Stimulated activated CD8-positive, alpha-beta memory T cell treated with anti-CD3 and anti-CD28 coated beads, Interleukin-7, amount 100 ng/mL, for 1 hour (primary cell): ENCODE measurements at places on chromosomes 5 and 9.

- DNase-seq = no peak
Observed at GRCh38 chr9:125835655-125836054, 88.5 kb downstream of the PBX3 start.

DNA sequence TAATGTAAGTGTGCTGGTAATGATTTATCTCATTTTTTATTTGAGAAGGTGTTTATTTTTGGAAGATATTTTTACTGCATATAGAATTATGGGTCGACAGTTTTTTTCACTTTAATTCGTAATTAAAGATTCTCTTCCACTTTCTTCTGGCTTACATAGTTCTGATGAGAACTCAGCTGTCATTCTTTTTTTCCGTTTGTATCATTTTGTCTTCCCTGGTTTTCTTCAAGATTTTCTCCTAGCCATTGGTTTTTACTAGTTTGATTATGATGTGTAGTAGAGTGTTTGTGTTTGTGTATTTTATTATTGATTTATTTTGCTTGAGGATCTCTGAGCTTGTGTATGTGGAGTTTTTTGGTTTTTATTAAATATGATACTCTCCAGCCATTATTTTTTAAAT lies 21.7 kb downstream of the SLF1 start:
- no peak for DNase-seq

GRCh38 chr5:4420177-4420576 lies 720.0 kb upstream of the ADAMTS16 start:
- DNase-seq = no peak

DNA sequence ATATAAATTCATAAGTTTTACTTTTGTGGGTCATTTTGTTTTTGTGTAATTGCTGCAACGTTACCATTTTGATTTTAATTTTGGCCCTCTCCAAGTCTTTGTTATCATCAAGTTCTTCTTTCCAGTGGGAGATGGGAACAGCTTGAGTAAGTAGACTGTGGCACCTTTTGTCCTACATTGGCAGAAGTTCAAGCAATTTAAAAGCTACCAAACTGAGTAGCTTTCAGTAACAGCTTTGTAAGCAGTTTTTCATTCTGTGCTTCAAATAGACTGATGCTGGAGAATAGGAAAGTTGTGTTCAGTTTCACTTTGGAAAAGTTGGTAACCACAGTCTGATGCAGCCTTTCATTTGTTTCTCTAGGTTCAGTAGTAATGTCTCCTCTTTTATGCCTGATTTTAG lies 47.8 kb upstream of the TMED7 start:
- no peak for DNase-seq

DNA sequence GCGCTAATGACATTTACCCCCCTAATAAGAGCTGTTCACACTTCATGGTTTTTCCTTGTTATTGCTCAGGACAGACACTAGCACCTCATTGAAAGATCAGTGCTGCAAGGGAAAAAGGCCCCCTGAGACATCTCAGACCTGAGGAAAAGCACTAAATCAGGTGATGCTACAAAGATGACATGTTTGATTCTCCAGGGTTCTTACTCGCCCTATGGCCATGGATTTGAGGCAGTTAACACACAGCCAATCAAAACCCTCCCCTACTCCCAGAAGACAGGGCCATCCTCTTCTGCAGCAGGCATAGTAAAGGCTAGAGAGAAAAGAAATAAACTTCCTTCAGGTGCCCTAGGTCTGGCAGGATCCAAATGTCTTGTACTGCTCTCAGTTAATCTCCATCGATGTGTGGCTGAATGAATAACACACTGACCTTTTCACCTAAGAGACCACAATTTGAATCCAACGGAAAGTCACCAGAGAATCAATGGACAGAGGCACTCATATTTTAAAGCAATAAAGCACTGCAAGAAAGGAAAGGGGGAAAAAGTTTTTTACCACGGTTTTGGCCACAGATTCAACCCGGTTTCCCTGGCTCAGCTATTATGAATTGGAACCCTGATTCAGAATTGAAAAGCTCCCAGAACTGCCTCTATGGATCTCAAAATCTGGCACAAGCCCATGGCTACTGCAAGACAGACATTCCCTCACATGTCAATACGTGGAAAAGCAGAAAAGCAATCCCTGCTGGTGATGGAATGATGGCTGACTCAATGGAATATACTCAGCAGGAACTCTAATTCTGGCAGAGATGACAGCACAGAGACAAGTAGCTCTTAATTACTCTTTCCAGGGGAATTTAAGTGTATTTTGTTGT lies 329.5 kb downstream of the BNC2 start:
- no peak for DNase-seq

GRCh38 chr9:6759185-6759977 lies 1.6 kb downstream of the KDM4C start:
- DNase-seq = no peak

GRCh38 chr5:141434006-141434405 lies 3.7 kb downstream of the PCDHGA12 start:
- DNase-seq = no peak

DNA sequence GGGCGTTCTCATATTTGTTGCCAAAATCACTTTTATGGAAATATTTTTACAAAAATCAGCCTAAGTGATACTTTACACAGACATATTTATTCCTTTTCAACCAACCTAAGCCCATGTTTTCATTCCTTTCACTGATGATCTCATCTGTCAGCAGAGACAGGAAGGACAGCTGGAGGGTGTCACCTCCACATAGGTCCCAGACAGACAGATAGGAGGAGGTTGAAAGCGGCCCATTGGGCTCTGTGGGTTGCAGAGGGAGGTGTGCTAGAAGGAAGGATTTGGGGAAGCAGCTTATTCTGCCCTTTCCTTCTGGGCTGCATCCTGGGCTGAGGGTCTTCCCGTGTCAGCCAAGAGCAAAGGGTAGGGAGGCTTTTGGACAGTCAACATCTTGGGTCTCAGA lies 26.0 kb upstream of the SEMA4D start:
- no peak for DNase-seq

- no peak for DNase-seq
Observed at GRCh38 chr5:107687937-107688336, 17.2 kb upstream of the EFNA5 start.

DNA sequence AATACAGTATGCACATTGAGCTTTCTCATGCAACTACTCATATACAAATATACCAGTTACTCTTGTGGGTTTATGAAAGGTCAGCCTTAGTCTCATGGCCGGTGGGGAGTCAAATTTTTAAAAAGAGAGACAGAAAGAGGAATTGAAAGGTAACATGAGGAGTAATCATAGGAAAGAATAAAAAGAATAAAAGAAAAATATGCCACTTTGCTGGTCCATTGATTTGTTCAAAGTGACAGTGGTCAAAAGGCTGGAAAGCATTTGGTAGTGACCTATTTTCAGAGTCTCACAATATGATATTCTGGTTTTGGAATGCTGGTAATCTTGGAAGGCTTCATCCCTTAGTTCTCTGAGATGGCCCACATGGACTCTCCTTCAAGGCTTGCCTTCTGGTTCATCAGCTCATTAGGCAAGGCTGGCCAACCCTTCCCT lies 67.0 kb downstream of the ZNF366 start:
- DNase-seq = no peak

DNA sequence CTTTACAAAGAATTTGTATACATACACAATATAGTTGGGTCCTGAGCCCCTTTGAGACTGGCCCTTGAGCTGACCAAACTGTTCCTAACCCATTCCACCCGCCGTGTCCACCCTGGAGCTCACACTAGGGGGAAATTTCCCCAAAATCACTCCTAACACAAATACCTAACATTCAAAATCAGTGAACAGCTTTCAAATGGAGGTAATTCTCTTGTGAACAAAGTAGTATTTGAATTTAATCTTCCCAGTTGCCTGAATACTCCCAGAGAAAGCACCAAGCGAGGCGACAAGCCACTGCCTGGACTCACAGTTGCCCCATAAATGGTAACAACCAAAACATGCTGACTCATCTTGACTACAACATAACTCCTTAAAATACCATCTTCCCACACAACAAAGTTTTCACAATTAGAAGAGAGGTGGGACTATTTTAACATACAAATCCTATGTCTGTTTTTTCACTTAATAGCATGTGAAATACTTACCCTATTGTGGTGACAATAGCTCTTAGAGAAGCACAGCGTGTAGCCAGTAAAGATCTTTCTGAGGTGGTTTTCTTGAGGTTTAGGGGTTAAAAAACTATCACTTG lies 31.7 kb upstream of the SCAMP1 start:
- DNase-seq = no peak

DNA sequence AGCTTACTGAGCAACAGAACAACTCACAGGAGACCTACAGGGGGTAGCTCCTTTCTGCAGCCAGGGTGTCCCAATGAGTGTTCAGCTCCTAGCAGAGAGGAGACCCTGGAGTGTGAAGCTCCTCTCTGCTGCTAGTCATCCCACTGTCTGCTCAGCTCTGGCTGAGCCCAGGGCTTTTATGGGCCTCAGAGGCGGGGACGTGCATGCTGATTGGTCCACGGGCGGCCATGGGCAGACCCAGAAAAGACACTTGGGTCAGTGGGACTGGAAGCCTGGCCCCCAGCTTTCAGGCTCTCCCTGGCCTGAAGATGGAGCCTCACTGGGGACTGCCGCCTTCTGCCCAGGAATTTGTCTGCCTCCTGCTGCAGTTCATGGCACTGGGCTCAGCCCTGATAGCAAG lies 40.6 kb downstream of the TSPAN17 start:
- DNase-seq = no peak

GRCh38 chr9:22131817-22132216 lies 122.7 kb upstream of the CDKN2B start:
- DNase-seq = no peak

- no peak for DNase-seq
Observed at GRCh38 chr9:80158131-80158530, 586.4 kb downstream of the TLE4 start.

- no peak for DNase-seq
Observed at GRCh38 chr5:77816686-77817085, 40.5 kb upstream of the TBCA start.

- DNase-seq = no peak
Observed at GRCh38 chr5:81370912-81371311, 23.0 kb downstream of the ACOT12 start.

GRCh38 chr5:159817262-159818029 lies 98.8 kb upstream of the ADRA1B start:
- no peak for DNase-seq

DNA sequence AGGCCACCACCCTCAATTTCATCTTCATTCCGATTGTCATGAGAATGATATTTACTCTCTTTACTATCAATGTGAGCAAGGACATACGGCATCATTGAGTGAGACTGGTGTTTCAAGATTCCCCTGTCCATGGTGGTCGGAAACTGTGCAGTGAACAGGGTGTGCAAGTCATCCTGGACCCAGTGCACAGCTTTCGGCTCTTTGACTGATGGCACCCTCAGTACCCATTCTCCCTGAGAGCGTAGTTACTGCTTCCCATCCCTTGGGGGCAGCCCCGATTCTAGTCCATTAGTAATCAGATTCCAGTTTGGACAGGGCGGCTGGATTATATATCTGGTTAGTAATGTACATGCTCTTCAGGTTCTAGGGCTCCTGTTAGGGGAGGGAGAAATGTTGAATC lies 61.7 kb upstream of the SUB1 start:
- no peak for DNase-seq

DNA sequence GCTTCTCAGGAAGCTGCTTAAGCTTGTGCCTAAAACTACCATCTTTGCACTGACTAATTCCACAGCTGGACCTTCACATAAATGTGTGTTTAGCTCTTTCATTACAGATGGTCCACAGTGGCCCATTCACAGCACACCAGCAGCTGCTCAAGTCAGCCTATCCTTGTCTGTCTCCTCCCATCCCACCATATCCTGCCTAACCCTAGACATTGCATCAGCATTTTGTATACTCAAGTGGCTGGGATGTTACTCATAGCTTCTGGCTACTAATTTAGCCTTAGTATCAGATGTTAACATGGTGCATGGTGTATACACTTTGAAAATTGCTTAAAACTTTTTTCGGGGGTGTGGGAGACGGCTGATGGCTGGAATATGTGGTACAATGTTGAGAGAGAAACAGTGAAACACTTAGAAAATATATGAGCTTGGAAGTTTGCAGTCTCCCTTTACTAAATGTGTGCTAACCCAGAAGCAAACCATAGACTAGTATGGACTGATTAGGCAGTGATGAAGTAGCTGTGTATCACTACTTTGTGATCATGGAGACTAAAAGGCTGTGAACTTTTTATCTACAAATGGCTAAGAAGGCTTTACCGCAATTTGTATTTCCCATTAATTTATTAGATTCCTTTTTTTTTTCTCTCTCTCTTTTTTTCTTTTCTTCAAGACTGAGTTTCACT lies 83.1 kb downstream of the JMY start:
- DNase-seq = no peak

- peak; percentile 7 for DNase-seq
Observed at GRCh38 chr5:1315709-1316587, 21.1 kb upstream of the TERT start.

GRCh38 chr5:34687269-34688011 lies 31.3 kb downstream of the RAI14 start:
- no peak for DNase-seq

DNA sequence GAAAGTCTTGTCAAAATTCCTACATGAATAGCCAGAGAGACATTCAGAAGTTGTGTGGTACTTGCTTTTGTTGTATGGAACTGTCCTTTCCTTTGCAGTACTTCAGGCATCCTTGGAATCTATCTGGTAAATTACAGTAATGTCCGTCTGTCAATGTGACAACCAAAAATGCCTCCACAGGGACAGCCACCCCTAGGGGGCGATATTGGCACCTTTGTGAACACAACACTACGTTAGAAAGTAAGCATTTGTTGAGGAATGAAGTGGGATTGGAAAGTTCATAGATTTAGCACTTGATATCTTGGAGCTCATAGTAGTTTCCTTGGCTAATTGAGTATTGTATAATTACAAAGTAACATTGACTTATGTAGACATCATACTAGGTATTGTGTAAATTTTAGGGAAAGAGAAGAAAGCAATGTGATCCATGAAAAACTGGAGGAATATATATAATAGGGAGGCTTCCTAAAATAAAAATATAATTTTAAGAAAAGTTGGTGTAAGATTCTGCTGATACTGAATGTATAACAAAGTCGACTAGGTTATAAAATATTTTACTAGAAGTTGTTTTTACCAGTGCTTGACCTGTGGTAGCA lies 32.7 kb downstream of the TMEFF1 start:
- peak; percentile 39 for DNase-seq

- no peak for DNase-seq
Observed at GRCh38 chr9:133131506-133131905, 10.5 kb upstream of the RALGDS start.

GRCh38 chr5:1460054-1460682 lies 14.9 kb upstream of the SLC6A3 start:
- no peak for DNase-seq

- DNase-seq = no peak
Observed at GRCh38 chr5:15797116-15797515, 297.1 kb downstream of the FBXL7 start.

DNA sequence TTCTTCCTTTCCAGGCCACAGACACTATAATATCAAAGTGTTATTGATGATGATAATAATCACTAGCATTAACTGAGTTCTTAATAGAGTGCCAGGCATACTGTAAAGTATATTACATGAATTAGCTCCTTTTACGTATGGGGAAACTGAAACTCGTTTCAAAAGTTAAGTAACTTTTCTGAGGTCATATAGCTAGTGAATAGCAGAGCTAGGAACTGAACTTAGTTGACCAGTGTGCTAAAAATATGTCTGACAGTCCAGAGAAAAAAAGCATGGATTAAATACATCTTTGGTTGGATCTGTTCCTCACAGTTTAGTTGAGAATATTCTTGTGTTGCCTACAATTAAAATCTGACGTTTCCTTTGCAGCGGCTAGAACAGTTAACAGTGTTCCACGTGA lies 18.4 kb upstream of the CATSPER3 start:
- DNase-seq = no peak

- no peak for DNase-seq
Observed at GRCh38 chr5:2201011-2201410, 318.3 kb upstream of the IRX4 start.
